ENCODE measurements at places on chromosomes 2 and 18.

- DNase-seq = no peak
Measured at GRCh38 chr2:54665436-54665856, 58.0 kb upstream of the EML6 start.

GRCh38 chr2:151983221-151983620 is 115.6 kb downstream of the CACNB4 start:
- DNase-seq = no peak

DNA sequence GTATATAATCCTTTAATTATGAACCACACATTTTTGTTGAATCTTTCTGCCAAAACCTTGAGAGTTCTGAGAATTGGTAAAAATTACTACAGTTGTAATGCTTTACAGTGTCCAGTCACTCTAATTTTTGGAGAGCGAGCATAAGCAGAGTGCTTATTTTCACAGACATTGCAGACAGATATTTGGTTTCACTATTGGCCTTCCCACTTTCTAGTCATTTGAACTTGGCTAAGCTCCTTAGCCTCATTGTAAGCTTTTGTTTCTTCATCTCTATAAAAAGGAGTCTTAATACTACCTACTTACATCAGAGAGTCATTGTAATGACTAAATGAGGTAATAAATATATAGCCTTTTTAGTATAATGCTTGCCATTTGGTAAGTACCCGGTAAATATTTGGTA is 80.4 kb downstream of the LCLAT1 start:
- no peak for DNase-seq

- no peak for DNase-seq
Measured at GRCh38 chr2:179612591-179613298, 248.7 kb downstream of the ZNF385B start.

DNA sequence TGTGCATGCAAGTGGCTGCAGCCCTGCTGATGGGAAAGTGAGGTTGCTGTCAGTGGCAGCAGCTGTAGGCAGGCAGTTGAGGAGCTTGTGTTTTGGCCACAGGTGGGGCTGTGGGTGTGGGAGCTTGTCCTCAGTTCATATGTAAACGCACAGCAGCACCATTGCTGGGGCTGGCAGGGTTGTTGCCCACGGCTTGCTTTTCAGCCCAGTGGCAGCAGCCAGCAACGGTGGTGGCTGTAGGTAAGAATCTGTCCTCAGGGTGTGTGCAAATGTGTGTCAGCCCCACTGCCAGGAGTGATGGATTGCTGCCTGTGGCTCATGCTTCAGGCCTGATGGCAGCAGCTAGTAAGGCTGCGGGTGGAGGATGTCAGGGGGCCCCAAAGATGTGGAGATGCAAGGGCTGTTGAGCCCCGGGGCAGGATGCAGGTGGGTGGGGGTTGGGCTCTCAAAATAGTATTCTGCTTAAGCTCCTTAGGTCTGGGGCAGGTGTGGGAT is 141.3 kb upstream of the THUMPD2 start:
- no peak for DNase-seq

DNA sequence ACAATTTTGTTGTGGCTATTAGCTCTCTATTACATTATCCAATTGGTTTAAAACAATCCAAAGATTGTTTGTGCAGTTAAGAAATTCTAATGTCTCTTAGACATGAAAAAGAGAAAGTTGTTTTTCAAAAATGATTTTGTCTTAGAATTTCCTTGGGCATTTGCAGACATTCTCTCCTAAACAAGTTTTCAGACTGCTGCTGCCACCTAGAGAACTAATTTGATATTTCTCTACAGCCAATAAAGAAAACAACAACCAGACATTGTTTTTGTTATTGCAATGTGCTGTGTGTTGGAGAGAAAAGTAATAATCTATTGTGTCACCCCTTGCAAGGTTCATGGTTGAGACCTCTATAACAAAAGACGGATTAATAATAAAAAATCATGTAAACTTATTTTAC is 119.0 kb upstream of the SYT4 start:
- DNase-seq = peak; percentile 0

DNA sequence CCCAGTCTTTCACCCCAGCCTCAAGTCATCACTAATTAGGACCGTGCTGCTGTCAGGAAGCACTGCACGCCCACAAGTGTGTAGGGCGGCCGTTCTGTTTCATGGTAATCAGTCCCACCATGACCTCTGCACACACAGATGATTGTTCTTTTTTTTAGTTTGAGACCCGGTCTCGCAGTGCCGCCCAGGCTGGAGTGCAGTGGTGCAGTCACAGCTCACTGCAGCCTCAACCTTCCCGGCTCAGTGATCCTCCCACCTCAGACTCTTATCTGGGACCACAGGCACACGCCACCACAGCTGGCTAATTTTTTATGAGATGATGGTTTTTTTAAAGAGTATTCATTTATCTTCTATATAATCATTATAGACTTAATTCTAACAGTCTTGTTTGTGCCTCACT is 1.8 kb upstream of the IAH1 start:
- DNase-seq = no peak

GRCh38 chr2:216859944-216860343 is at the start of gene TNP1:
TSS of gene TNP1 (minus strand) at chr2:216860064. CDS start at chr2:216860034, 30 bp downstream.
- DNase-seq = no peak

All from RWPE1 (cell line).